Activated CD8-positive, alpha-beta memory T cell treated with anti-CD3 and anti-CD28 coated beads, Interleukin-2, amount 10 ng/mL, durations not matched to agents 7 days and 5 days (primary cell): ENCODE measurements at places on chromosomes 3 and 15.

GRCh38 chr3:99286266-99286845, 352.0 kb upstream of the COL8A1 start:
- no peak for DNase-seq

GRCh38 chr15:41984622-41985021, 12.3 kb upstream of the EHD4 start:
- DNase-seq: no peak

- no peak for DNase-seq
These were observed at the start of gene ALG1L2 for GRCh38 chr3:130081351-130081881. Gene ALG1L2 (plus strand): TSS chr3:130081831. CDS start chr3:130082017, 186 bp downstream.

DNA sequence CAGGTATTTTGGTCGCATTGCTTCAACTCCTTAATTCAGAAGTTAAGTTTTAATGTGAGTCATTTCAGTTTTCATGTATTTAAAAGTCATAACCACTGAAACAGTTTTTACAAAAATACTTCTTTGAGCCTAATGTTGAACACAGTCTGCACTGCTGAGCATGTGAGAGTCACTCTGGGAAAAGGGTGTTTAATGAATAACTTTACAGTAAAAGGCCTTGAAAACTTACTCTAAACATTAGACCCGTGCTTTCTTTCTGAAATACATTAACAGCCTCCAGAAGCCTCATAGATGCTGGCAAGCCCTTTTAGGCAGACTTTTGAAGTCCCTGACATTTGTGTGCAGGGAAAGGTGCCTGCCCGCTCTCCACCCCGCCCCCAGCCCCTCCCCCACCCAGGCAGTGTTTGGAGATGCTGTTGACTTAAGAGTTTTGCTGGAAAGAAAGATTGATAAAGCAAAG, 68.9 kb upstream of the NR2F2 start:
- no peak for DNase-seq

GRCh38 chr15:54046093-54046492, 67.9 kb downstream of the UNC13C start:
- DNase-seq: no peak

DNA sequence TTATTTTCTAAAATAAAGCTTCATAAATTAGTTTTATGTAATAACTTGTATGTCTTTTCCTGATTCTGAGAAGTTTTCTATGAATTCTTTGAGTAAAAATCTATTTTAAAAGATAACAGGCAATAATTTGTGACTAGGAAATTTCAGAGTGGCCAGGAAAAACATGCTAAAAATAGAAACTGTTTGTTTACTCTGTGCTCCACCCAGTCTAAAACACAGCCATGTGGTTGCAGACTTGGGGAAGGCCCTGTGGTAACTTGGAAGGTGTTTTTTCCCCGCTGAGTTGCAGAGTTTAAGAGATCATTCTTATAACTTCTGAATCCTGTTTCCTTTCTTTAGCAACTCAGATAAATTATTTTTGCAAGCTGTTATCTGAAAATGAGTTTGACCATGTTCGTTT, 21.9 kb downstream of the PLCL2 start:
- DNase-seq: no peak

GRCh38 chr3:27729748-27730611, 7.9 kb upstream of the EOMES start:
- DNase-seq: no peak
